Umbilical cord (tissue), 2 donors: ENCODE measurements at places on chromosomes 5 and 9.

GRCh38 chr5:93342563-93343061 lies 238.4 kb downstream of the NR2F1-AS1 start:
- no peak for DNase-seq

DNA sequence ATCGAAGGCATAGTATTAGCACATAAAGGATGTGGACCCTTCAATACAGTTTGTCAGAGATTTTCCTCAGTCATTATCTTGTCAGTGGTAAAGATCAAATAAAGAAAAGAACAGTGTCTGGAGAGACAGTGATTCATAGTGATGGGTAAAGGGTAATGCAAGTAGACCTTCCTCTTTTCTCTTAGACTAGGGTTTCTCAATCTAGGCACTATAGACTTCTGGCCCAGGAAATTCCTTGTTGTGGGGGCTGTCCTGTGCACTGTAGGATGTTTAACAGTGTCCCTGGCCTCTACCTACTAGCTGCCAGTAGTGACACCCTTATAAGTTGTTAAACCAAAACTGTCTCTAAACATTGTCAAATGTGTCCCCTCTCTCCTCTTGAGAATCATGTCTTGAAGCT lies 6.9 kb downstream of the CAMK4 start:
- no peak for DNase-seq

DNA sequence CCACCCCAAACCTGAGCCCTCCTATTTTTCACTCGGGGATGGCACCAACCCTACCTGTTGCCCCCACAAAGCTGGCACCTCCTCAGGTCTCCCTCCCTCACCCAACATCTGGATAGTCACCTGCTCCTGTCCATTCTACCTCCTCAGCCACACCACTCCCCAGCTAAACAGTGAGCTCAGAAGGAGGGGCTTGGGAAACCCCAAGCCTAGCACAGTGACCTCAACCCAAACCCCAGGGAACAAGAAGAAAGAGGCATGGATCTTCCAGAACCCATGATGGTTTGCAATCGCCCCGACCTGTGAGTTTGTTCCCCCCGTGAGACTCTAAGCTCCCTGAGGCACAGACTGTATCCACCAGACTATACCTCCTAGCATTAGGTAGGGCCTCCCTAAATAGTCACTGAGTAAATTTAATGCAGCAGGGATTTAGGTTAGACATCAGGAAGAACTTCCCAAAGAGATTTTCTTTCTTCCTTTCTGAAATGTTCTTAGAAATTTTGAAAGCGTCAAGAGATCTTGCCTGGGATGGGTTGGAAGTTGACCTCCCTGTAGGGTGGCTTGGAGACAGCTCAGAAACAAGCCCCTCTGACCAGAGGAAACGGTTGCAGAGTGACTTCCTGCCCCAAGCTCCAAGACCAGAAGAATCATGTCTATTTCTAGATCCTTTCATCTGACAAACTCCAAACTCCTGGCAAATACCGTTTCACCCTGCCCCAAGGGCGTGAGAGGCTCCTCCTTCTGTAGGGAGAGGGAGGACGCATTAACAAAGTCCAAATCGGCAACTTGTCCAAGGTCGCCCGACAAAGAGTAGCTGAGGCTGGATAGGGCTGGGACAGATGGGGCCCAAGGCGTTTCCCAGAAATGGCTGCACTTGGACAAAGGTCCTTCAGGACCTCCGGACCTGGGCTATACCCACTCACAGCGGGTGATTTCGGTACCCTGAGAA lies 4.1 kb downstream of the FIBCD1 start:
- no peak for DNase-seq

- DNase-seq, result no peak
Measured at GRCh38 chr5:134034326-134034725, 29.6 kb upstream of the VDAC1 start.

- DNase-seq, result peak; percentile 69
Measured at GRCh38 chr9:133715295-133715865, 22.8 kb downstream of the SARDH start.
